H54 (cell line): ENCODE measurements at places on chromosomes 1 and 21.

DNA sequence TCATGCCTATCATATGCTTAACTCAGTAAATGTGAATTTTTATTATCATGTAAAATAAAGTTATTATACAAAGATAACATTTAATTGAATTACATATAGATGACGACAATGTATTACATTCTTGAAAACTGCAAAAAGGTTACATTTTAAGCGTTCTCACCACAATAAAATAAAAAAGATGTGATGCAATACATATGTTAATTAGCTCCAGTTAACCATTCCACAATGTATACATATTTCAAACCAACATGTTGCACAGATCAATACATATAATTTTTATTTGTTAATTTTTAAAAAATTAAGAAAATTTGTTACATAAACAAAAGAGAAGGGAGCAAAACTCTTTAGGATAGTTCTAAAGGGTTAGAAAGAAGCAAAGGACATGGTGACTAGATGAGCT is 183.7 kb downstream of the VAV3 start:
- no peak for DNase-seq

GRCh38 chr1:1157033-1157365 is 16.7 kb upstream of the TTLL10 start:
- no peak for DNase-seq

- DNase-seq = no peak
Measured at GRCh38 chr1:8174807-8175206, 143.1 kb upstream of the SLC45A1 start.

- DNase-seq = no peak
Measured at GRCh38 chr1:60731321-60731720, 351.0 kb upstream of the NFIA start.

DNA sequence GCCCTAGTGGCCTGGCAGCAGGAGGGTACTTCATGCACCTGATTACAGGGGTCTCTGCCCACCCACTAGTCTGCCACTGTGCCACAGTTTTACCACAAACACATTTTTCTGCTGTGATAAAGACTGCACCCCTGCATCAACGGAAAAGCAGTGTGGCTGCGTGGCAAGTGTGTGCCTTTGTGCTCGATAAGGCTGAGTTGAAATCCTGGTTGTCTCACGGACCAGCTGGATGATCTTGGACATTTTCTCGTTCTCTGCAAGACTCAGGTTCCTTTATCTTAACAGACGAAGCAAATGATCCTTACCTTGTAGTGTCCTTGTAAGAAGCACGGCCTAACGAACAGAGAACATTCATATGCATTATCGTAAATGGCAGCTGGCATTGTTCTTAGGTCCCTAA is 10.2 kb downstream of the GRHL3 start:
- no peak for DNase-seq

DNA sequence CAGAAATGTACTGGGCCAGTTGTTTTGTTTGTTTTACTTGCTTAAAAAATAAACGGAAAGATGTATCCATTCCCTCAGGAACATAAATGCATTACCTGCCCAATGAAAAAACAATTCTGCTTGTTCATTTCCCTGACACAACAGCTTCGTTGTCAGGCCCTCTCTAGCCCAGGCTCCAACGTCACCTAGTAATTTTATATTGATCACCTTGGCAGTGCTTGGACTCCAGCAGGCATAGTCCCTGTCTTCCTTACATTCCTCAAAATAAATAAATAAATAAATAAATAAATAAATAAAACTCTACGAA is 1.2 kb downstream of the CEP170 start:
- no peak for DNase-seq
